LNCaP clone FGC (cell line): ENCODE measurements at places on chromosomes 16 and 17.

DNA sequence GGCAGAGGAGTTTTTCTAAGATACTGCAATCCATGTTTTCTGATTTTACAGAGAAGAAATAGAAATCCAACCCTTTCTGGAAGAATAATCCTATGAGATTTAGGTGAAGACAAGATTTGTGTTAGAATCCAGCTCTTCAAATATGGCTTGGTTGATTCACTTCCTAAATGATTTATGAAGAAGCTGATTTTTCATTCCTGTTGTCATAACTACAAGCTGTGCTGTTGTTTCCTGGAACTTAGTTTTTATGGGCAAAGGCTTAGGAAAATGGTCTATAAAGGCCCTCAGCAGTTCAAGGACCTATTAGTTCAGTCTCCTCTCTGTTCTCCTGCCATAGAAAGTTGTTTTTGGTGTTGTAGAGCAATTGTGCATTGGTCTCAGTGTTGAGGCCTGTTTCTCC lies 174.2 kb upstream of the FAM20A start:
- no peak for DNase-seq

DNA sequence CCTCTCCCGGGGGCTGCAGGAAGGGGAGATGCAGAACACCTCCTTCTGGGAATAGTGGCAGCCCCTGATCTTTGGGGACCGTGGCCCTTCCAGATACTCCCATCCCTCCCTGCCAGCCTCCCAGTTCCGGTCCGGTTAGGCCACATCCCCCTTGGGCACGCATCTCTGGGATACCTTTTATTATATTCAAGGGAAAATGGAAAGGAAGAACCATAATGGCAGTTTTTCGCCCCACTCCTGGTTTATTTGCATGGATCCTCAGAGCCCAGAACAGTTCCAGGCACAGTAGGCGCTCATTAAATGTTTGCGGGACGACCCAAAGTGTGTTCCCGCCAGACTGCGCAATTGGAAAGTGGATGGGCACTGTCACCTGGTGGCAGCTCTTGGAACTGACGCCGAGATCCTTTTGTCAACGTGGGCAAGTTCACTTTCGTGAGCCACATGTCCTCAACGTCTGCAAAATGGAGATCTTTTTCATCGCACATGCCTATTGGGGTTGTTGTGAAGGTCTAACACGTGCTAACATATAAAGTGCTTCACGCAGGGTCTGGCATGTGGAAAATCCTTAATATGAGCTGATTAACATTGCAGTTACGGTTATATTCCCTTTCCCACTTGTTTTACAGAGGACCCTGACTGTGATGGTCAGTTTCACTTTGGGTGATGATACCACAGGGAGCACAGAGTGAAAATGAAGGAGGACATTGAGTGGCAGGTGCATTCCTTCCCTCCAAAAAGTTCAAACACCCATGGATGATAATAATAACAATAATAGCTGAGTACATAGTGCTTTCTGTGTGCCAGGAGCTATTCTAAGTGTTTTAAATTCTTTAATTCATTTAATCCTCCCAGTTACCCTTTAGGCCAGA lies 1.7 kb upstream of the GPRC5B start:
- DNase-seq: peak; percentile 47

- DNase-seq: no peak
Measured at GRCh38 chr16:67256701-67257230, 8.0 kb downstream of the SLC9A5 start.

DNA sequence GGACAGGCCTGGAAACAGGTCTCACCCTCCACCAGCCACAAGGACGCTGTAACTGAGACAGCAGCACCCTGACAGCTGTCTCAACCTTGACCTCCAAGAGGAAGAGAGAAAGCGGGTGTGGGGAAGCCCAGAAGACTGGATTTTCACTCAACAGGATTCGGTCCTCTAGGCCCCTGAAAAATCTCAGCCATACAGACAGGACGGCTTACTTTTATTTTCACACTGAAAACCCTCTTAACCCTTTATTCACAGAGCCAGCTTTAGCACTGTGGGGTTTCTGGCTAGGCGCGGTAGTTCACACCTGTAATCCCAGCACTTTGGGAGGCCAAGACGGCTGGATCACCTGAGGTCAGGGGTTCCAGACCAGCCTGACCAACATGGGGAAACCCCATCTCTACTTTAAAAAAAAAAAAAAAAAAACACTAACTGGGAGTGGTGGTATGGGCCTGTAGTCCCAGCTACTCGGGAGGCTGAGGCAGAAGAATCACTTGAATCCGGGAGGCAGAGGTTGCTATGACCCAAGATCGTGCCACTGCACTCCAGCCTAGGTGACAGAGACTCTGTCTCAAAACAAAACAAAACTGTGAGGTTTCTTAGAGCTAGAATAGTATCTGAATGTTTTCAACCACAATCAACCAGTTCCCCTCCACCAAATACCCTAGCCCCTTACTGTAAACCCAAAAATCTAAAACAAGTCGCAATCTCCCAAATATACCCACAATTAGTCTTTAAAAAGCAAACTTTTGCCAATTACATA lies 5.3 kb downstream of the ANKRD11 start:
- DNase-seq: no peak

GRCh38 chr16:80060470-80060869 lies 459.9 kb upstream of the MAF start:
- no peak for DNase-seq

- DNase-seq: no peak
Measured at GRCh38 chr17:16517477-16517876, 25.5 kb upstream of the LRRC75A start.

DNA sequence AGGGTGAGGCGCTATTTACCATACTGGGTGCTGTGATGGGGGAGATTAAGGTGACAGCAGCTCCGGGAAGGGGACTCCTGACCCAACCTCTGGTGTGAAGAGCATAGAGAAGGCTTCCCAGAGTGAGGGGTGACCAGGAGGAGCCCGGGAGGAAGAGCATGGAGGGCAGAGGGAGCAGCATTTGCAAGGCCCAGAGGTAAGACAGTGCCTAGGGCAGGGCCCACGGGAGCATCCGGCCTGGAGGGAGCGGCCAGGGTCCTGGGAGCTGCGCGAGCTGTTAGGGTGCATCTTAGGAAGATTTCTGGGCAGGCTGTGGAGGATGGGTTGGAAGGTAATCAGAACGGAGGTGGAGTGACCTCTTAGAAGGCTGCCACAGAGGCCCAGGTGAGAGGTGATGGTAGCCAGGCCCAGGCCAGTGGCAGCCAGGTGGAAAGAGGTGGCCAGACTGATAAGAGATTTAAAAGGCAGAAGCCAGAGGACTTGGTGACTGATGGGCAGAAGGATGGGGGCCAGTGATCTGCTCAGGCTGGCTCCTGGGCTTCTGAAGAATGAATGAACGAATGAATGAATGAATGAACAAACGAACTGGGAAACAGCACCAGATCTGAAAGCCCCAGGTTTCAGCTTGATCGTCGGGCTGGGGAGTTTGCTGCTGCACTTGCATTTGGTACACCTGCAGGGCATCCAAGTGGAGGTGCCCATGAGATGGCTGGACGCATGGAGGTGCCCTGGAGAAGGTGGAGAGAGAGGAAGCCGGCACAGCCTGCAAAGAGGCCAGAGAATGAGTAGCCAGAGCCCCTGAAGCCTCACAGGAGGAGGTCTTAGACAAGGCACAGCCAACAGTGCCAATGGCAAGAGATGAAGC lies 13.0 kb upstream of the TMEM92 start:
- DNase-seq: no peak

GRCh38 chr17:76870377-76870714 lies 2.1 kb downstream of the MGAT5B start:
- DNase-seq: no peak

DNA sequence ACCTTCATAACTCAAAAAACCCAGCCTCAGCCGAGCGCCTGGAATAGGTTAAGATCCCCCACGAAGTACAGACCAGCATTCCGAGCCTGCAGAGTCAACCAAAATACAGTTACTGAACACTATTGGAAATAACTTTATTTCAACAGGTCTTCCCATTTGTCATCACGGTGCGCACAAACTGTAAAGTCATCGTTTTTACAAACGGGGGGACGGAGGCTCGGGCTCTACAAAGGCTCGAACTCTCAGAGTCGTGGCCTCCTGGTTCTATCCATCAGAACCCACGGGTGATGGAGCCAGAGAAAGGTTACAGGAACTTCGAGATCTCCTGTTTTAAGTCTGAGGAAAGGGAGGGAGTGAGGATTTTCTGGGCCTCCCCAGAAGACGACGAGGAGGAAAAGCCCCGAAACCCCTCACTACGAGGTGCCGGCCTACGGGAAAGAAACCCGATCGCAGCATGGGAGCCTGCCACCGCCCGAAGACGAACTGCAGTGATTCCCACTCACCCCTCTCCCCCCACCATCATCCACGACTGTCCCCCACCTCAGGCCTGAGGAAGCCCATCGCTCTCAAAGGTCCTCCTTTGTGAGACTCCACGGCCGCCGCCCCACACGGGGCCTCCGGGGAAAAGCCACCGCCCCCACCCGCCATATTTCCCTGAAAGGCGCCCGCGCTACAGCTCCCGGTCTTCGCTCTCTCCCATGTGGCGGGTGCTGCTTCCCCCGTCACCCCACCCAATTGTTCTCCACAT lies 917 bp downstream of the YWHAE start:
- DNase-seq: no peak

DNA sequence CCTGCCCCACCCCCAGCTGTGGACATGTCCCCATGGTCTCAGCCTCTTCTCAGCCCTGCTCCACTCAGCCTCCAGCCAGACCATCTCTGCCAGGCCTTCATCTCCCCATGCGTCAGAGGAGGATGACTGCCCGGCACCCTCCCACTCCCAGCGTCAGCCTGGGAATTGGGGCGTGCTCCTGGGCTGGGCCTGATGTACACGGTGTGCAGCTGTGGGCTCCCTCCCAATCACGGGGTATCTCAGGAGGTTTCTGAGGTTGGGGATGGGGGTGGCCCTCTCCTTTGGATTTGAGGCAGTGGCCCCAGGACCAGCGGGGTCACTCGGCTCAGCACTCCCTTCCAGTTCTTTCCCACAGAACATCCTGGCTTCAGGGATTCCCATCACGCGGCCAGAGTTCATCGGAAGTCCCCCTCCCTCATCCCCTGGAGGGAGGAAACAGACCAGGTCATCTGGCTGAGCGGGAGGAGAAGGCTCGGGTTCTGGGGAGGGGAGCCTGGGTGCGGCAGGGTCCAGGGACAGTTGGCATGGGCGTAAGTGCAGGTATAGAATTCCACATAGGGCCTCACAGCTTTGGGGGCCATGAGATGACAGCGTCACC lies 36.9 kb downstream of the SOCS3 start:
- no peak for DNase-seq

DNA sequence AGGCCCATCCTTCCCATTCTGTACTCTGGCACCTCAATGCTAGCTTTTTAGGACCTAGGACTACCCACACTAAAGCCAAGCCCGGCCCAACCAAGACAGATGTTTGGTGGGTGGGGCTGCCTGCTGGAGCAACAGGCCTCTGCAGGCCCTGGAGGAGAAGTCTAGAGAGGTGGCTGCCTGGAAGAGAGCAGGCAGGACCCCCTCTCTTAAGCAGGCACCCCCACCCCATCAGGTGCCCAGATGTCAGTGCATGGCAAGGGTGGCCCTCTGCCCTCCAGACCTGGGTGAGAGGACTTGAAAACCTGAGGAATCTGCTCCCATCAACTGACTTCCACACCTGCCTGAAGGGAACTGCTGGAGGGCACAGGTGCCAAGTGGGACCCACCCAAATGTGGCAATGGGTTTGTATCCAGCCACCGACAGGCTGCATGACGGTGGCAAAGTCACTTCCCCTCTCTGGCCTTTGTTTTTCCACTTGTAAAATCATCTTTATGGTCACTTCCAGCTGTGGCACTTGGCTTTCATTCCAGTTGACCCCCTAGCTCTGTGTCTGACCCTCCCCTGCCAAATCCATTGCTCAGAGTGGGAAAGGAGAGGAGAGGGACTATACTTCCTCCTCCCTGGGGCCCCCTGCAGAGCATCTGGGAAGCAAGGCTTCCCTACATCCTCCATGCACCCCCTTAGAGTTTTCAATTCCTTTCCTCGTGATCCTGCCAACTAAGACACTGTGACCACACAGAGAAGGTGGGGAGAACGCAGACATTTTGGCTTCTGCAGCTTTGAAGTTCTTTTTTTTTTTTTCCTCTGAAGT lies 1.7 kb upstream of the STAT5A start:
- no peak for DNase-seq

GRCh38 chr16:47490471-47490870 lies 29.3 kb downstream of the PHKB start:
- no peak for DNase-seq
